ENCODE measurements at places on chromosomes 7 and 10.

- no peak for DNase-seq
These were observed 332.5 kb downstream of the WDR11 start for GRCh38 chr10:121183707-121184106.

DNA sequence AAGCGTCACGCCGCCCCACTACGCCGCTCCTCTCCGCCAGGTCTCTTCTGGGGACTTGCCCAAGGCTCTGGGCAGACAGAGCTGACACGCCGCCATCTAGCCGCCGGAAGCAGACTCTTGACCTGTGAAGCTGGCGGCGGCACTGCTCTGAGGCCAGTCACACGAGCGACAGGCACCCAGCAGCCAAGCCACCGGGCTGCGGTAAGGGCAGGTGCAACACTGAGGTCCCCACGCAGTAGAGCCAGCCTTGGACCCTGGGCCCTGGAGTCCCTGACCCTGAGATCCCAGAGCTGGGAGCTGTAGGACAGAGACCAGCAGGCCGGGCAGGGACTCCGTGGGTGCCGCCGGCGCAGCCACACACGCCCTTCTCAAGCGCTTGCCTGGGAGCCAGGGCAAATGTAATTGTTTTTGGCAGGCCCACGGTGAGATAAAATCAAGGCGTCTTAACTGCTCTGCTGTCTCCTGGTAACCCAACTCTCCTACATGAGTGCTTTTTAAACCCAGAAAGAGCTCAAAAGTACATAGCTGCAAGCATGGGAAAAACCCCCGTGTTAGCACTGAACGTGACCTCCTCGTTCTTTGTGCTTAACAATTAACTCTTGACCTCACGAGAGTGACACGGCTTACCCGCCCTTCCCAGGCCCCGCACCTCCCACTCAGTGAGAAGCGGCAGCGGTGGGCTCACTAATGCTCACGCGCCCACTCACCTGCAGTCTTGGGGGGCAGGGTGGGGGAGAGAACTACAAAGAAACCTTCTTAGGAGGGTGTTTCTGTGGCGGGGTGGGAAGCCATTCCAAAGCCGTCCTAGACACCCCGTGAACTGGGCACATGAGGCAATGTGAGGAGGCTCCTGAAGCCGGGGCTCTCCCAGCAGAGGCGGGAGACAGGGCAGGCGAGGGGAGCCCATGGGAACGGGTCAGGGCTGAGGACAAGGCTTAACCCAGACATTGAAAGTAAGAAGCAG is 8.5 kb downstream of the GPER1 start:
- DNase-seq, result no peak

- DNase-seq, result no peak
These were observed 283.3 kb downstream of the PHTF2 start for GRCh38 chr7:78081888-78082287.

- no peak for DNase-seq
These were observed 132.3 kb upstream of the POT1 start for GRCh38 chr7:125061776-125062397.

DNA sequence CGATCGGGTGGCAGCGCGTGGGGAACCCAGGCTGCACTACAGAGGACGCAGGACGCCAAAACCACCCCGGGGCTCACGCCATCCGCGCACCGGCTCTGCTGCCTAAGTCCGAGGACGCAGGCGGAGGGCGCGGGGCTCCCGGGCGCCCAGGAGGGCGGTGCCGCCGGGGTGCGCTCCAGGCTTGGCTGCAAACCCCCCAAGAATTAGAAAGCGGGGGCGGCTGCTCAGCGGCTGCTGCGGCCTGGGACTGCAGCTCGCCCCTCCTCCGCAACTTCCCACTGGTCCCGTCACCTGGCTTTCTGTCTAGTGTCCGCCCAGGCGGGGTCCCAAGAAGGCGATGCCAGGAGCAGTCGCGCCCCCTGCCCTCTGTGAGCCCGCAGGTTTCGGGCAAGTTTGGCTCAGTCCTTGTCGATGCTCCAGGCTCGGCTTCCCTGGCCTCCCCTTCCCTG is 1.7 kb upstream of the POU6F2 start:
- DNase-seq, result peak; percentile 31

GRCh38 chr7:71769326-71769725 is 637.4 kb downstream of the GALNT17 start:
- no peak for DNase-seq

GRCh38 chr10:50426485-50426884 is 175.2 kb upstream of the ASAH2 start:
- DNase-seq, result no peak

DNA sequence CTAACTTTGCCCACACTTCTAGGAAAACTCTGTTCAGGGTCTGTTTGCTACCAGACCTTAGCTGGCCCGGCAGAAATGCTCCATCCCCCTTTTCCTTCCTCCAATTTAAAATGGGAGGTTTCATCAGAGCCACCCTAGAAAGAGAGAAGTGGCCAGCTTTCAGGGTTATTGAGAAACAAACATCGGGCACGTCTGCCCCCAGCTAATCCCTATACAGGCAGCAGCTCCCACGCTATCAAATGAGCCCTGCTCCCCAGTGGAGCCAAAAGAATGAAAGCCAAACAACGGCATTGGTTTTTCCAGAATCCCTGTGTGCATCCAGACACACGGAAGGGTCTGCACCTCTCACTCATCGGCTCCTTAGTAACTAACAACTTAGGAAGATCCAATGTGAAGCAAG is 132.5 kb downstream of the GRID1 start:
- DNase-seq, result no peak

DNA sequence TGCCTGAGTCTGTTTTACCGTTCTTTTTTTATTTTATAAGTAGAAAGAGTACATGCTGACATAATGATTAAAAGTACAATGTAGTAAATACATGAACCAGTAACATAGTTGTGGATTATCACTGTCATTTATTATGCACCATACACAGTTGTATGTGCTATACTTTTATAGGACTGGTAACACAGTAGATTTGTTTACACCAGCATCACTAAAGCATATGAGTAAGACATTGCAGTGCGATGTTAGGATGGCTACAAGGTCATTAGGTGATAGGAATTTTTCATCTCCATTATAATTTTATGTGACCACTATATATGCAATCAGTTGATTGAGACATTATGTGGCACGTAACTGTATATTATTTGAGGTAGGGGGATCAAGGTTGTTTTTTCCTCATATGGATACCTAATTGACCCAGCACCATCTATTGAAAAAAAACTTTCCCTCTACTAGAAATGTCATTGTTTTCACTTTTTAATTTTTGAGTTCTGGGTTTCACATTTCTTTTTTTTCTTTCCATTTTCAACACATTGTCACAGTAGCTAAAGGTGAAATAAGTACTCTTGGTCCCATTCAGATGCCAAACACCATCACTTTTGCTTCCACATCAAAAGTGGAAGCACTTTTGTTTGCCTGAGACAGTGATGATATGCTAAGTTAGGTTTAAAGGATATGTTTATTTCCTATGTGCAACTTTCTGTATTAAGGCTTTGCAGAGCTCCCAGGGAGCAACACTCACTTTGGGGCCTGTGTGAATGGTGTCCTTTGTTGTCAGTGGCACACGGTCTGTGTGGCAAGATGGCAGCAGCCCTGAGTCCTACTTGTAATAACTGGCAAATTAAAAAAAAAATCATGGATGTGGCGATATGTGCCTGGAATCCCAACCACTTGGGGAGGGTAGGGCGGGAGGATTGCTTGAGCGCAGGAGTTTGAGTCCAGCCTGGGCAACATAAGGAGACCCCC is 17.1 kb downstream of the UBE2D1 start:
- DNase-seq, result no peak

GRCh38 chr10:551373-552252 is 137.9 kb downstream of the DIP2C start:
- no peak for DNase-seq

DNA sequence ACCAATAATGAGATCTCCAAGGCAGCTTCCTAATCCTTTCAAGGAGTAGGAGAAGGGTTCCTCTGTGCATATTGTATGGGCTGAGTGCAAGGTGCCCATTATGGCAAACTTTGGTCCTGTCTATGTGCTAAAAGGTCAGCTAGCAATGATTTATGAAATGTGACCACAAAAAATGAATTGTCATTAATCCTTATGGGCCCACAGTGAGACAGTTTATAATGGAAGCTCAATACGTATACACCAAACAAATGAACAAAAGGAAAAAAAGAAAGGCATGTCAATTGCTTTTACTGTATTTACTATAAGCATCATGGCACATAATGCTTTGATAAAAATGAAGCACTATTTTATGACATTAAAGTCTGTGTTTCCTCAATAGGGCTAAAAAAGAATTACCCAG is 54.5 kb downstream of the ELAPOR2 start:
- DNase-seq, result no peak

DNA sequence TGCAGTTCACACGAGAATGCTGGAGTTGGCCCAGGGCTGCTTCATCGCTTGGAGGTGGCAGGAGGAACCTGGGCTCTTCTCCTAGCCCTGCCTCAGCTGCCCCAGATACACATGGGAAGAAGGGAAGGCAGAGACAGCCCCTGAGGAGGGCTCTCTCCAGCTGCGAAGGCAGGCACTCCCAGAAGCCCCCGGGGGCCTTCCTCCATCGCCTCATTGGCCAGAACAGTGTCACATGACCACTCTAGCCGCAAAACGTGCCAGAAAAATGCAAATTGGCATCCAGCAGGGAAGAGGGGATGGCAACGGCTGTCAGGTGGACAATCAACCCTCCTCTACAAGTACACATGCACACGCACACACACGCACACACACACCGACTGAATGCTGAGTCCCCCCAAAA is 217.8 kb upstream of the FRMD4A start:
- peak; percentile 31 for DNase-seq

DNA sequence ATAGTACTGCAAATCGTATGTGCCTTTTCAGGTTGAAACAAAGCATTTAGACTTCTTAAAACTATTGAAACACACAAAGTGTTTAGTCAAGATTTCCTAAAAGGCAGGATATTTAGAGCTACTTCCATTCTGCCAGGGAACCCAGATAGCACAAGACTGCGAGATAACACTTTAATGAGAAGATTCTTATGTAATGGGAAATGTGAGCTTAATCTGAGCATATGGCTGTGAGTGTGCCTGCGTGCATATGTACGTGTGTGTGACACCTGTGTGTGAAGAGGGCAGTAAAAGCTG is 14.3 kb upstream of the JCAD start:
- no peak for DNase-seq

DNA sequence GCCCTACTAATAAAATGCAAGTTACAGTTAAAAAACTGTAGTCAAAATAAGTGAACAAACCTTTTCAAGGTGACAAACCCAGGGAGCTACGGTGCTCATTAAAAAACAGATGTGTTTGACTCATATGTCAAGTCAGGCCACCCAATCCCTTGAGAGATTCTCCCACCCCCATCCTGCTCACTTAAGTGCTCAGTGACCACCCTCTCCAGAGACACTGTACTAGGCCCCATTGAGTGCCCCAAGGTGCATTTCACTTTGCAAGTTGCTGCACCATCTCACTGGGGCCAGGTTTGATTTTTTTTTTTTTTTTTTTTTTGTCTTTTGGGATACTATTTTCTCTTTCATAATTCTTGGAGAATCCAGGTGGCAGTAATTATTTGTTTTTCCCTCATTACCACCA is 1.9 kb downstream of the ERV3-1 start:
- DNase-seq, result no peak

DNA sequence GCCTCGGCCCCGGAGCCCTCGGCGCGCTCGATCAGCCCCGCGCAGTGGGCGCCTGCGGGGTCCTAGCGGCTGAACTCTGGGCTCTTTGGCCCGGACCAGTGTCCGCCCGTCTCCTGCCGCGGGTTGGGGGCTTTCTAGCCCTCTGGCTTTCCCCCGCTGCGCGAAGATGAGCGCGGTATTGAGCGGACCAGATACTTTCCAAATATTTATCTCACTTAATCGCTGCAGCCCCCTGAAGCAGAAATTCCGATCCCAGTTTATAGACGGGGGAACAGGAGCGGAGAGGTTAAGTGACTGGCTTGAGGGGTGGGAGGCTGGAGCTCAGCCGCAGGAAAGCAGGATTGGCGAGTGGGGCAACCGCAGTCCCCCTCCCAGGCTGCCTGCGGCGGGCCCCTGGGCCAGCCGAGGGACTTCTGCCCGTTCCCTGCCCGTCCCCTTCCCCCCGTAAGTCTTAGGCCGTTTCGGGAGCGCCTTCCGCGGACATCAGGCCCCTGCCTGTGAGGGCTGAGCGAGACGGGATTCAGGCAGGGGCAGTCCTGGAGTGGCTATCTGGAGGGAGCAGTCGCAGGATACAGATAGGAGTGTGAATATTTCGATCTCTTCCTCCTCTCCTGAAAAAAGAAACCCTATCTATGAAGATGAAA is 565 bp downstream of the STRIP2 start:
- DNase-seq, result peak; percentile 83

DNA sequence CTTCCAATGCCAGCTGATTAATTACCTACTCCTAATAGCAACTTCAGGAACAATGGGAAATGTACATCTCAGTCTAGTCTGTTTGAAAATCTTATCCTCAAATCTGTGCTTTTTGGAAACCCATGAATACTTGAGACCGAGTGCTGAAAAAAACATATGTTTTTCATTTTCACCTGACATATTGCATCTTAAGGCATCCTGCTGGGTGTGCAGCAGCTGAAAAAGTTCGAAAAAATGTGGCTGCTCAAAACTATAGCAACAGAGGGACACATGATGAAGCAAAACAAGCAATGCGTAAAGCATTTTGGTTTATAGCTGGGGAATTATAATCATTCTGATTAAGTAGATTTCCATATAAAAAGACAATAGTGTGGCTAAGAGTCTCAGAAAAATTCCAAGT is 218.0 kb downstream of the CREB5 start:
- DNase-seq, result no peak

DNA sequence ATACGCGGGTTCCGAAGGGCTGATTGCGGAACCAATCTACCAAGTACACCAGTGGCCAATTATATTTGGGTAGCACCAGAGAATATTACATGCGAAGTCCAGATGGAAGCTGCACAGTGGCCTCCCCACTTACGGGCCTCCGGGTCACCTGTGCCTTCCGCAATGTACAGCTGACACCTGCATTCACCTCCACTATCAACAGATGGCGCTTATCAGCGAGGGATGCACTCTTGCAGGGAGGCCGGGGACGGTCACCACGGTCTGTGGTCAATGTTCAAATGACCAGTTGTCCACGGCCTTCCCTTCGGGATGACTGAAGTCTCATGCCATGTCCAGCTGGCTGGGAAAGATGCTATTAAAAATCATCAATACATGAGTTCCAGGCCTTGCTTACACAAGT is 47.6 kb downstream of the SLIT1 start:
- DNase-seq, result peak; percentile 80

GRCh38 chr10:69663369-69663947 is 33.4 kb downstream of the FAM241B start:
- peak; percentile 85 for DNase-seq

GRCh38 chr10:77378366-77379349 is 258.9 kb downstream of the KCNMA1 start:
- DNase-seq, result no peak
